ENCODE measurements at places on chromosomes 1 and 21. TPM values are rescaled to one million over a fixed set of nuclear protein-coding genes. Genes with fewer than 3 reads are reported as not detected.

GRCh38 chr1:234956821-234957329 lies 171.8 kb downstream of the TOMM20 start:
- no peaks in the 10 kb centered on the region for H3K27me3 ChIP-seq
- peaks cover 6% of the 10 kb centered on the region for H3K4me1 ChIP-seq
- DNase-seq = no peak
- no peak overlapping the region for H3K4me3 ChIP-seq

DNA sequence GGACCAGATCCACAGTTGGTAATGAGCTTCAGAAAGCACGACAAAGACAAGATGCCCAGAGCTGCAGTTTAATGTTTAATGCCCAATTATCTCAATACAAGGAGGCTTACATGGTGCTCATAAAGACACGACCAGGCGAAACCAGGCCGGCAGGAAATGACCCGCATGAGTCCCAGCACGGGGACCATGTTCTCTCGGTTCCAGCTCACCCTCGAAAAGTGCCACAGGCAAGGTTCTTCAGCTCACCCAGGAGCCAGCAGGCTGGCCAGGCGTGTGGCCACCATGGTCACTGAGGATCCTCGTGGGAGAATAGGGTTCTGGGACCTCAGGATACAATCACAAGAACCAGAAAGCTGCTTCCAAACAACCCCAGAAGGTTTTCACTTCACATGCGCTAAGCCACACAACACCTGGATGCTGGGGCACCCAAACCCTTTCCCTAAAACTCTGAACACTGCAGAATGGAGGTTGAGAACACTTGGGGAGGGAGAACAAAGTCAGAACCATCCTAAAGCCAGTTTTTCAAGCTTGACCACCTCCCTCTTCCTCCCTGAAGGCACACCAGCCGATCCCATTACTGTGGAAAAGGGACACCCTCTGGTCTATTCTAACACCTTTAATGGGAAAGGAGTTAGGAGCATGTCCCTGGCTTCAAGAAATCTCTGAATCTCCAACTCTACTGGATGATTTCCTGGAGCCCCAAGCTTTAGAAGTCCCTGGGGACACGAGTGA lies 22.6 kb upstream of the ASAP3 start:
- DNase-seq = no peak
- no peak overlapping the region for H3K27ac ChIP-seq
- H3K36me3 ChIP-seq = peaks cover 4% of the 10 kb centered on the region
- H3K4me3 ChIP-seq = no peak overlapping the region

The SRSF10 gene
- 194 TPM for total RNA-seq

GRCh38 chr1:21332554-21333311 lies 42.5 kb upstream of the ECE1 start:
- H3K27me3 ChIP-seq = no peaks in the 10 kb centered on the region
- no peaks in the 10 kb centered on the region for H3K36me3 ChIP-seq
- H3K4me1 ChIP-seq = peaks cover 38% of the 10 kb centered on the region
- DNase-seq = no peak
- H3K27ac ChIP-seq = no peak overlapping the region

DNA sequence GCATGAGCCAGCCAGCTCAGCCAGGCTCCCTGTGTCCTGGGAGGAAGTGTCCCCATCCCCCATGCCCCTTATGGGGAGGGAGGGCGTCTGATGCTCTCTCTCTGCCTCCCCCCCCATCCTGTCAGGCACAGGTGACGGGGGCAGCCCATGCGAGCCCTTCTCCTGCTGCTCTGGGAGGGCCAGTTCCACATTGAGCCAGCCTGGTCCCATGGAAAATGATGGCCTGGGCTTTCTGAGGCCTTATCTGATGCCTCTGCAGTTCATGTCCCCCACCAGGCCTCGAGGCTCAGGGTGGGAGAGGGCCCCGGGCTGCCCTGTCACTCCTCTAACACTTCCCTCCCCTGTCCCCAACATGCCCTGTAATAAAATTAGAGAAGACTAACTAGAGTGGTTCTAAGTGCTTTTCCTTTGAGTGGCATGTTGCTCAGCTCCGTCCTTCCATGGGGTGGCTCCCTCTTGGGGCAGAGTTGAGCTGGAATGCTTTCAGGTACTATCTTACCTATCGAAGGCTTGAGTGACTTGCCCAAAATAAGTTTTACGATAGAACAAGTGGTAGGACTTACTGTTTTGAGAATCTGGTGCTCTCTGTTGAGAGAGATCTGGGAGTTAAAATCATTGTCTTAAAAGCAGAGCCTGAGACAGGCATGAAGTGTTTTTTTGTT lies 1.8 kb upstream of the MTFR1L start:
- H3K36me3 ChIP-seq = no peaks in the 10 kb centered on the region
- no peak for DNase-seq
- H3K4me1 ChIP-seq = peaks cover 12% of the 10 kb centered on the region
- no peak overlapping the region for H3K27ac ChIP-seq

GRCh38 chr1:203913073-203913521 lies 51.7 kb downstream of the SNRPE start:
- DNase-seq = no peak
- H3K27ac ChIP-seq = no peak overlapping the region
- no peaks in the 10 kb centered on the region for H3K36me3 ChIP-seq
- no peaks in the 10 kb centered on the region for H3K27me3 ChIP-seq
- H3K4me3 ChIP-seq = no peak overlapping the region
- H3K4me1 ChIP-seq = no peaks in the 10 kb centered on the region

DNA sequence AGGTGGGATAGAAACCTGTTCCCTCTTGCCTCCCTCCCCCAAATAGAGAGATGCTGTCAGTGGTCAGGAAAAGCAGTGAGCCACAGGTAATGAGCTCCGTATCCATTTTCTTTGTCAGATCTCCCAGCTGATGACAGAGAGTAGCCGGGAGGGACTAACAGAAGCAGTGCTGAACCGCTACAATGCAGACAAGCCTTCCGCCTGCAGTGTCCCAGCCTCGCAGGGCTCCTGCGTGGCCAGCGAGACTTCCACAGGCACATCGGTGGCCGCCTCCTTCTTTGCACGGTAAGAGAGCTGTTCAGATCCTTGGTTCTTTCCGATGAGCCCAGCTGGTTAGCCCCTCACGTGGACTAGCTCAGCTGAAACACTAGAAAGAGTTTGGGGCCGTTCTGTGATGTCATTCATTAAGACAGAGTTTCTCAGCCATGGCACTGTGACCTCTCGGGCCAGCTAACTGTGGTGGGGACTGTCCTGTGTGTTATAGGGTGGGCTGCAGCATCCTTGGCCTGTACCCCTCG lies 264.7 kb downstream of the KIF26B start:
- DNase-seq = no peak
- no peak overlapping the region for H3K27ac ChIP-seq
- H3K27me3 ChIP-seq = no peaks in the 10 kb centered on the region
- H3K36me3 ChIP-seq = no peaks in the 10 kb centered on the region
- H3K4me3 ChIP-seq = no peak overlapping the region

- no peaks in the 10 kb centered on the region for H3K4me1 ChIP-seq
- no peaks in the 10 kb centered on the region for H3K36me3 ChIP-seq
- H3K27ac ChIP-seq = no peak overlapping the region
- H3K27me3 ChIP-seq = no peaks in the 10 kb centered on the region
- no peak for DNase-seq
Observed at GRCh38 chr1:114627107-114627506, 42.7 kb downstream of the DENND2C start.

The DTL gene
- 48.7 TPM for total RNA-seq

- H3K27ac ChIP-seq = no peak overlapping the region
- H3K4me1 ChIP-seq = no peaks in the 10 kb centered on the region
- H3K27me3 ChIP-seq = no peaks in the 10 kb centered on the region
Observed at GRCh38 chr1:81409780-81410274, 390.9 kb upstream of the ADGRL2 start.

DNA sequence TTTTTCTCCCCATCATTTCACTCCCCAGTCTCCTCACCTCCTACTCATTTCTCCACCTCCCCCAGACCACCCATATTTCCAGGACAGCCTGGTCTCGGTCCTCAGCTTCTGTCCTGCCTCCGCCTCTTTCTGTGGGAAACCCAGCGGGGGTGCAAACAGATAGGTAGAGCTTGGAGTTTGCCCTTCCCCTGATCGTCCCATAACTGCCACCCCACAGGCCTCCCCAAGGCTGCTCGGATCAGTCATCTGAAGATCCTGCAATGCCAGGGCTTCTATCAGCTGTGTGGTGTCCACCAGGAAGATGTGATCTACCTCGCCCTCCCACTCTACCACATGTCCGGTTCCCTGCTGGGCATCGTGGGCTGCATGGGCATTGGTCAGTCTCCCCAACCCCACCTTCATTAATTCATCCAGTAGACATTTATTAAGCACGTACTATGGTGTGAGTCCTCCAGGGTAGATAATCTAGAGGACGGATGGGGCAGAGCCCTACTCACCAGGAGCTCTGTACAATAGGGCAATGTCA lies 1.7 kb downstream of the SLC27A3 start:
- H3K4me1 ChIP-seq = no peaks in the 10 kb centered on the region
- peaks cover 11% of the 10 kb centered on the region for H3K36me3 ChIP-seq
- DNase-seq = no peak
- no peak overlapping the region for H3K27ac ChIP-seq

DNA sequence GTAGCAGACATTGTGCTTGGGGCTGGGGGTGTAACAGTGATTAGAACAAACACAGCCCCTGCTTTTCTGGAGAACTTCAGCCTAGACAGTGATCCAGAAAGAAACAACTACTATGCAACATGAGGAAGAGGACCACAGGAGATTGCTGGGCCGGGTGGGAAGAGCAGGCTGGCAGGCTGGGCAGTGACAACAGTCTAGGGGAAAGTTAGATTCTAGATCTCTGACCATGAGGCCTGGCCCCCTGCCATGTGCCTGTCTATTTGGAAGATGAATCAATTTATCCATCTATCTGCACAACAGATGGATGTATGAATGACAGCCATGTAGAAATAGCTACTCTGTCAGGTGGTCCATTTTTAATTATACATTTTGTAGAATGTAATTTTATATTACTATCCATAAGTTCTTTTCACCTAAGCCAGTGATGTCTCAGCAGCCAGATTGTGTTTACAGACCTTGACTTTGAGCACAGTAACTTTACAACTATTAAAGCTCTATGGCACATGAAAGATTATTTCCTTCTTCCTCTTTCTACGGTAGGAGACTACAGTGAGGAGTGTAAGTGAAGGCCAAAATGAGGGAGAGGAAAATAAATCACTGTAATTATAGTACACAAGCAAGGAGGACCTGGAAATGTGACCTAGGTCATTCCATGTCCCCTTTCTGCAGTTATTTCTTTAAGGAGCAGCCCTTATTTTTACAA lies 15.5 kb downstream of the CLIC6 start:
- H3K27ac ChIP-seq = no peak overlapping the region
- H3K4me1 ChIP-seq = no peaks in the 10 kb centered on the region
- DNase-seq = no peak
- no peaks in the 10 kb centered on the region for H3K27me3 ChIP-seq
- H3K36me3 ChIP-seq = no peaks in the 10 kb centered on the region
- no peak overlapping the region for H3K4me3 ChIP-seq

The GBP6 gene
- total RNA-seq = not detected

GRCh38 chr1:26353210-26353859 lies 595 bp downstream of the CRYBG2 start:
- peaks cover 34% of the 10 kb centered on the region for H3K4me1 ChIP-seq
- DNase-seq = no peak
- no peak overlapping the region for H3K27ac ChIP-seq
- H3K36me3 ChIP-seq = no peaks in the 10 kb centered on the region
- no peaks in the 10 kb centered on the region for H3K27me3 ChIP-seq

The WNT2B gene
- 0.90 TPM for total RNA-seq

The DNASE2B gene
- not detected for total RNA-seq

The TEX38 gene
- not detected for total RNA-seq

The BLZF1 gene
- 10.3 TPM for total RNA-seq

The OR2L3 gene
- total RNA-seq = not detected

The DPT gene
- not detected for total RNA-seq

The NGF gene
- total RNA-seq = not detected

GRCh38 chr1:19156676-19157075 lies 53.4 kb downstream of the UBR4 start:
- no peak overlapping the region for H3K4me3 ChIP-seq
- no peak for DNase-seq
- no peak overlapping the region for H3K27ac ChIP-seq
- H3K27me3 ChIP-seq = no peaks in the 10 kb centered on the region
- no peaks in the 10 kb centered on the region for H3K4me1 ChIP-seq

The NUAK2 gene
- 12.9 TPM for total RNA-seq

- no peak overlapping the region for H3K27ac ChIP-seq
- H3K27me3 ChIP-seq = no peaks in the 10 kb centered on the region
Observed at GRCh38 chr1:21090463-21090862, 86.2 kb downstream of the EIF4G3 start.

The ZRANB2 gene
- 103 TPM for total RNA-seq

The PCBP3 gene
- 6.3 TPM for total RNA-seq

DNA sequence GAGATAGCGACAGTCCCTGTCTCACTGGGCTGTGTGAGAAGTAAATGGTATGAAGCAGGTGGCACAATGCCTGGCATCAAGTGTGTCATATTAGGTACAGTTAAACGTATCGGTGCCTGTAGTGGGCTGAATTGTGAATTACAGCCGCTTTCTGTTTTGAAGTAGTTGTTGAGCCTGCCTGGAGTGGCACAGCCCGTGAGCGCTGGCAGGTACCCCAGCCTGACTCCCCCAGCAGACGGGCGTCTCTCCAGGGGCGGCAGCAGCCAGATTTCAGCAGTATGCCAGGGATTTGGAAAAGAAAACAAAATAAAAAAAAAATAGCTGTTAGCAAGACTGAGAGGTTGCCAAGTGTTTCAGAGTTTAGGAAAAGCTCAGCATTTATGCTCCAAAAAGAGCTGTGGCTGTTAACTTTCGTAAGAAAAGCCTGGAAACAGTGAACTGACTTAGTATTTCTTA lies 26.6 kb upstream of the GPR153 start:
- no peaks in the 10 kb centered on the region for H3K36me3 ChIP-seq
- no peak overlapping the region for H3K27ac ChIP-seq
- no peaks in the 10 kb centered on the region for H3K27me3 ChIP-seq
- H3K4me1 ChIP-seq = no peaks in the 10 kb centered on the region

The TMEM81 gene
- total RNA-seq = 5.9 TPM

DNA sequence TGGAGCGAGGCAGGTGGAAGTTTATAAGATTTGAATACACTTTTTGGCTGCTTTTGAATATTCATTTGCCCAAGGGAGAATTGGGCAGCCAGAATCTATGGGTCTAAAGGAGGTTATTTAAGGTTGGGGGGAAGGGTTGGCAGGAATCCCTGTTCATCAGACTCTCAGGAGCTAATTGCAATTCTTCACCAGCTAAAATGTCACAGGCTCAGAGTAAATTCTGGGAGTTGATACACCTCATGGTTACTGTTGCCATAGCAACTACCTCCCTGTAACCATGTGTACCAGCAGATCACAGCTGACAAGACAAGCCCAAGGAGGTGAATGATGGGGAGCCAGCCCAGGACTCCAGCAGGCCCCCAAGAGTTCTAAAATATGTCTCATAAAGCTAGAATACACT lies 75.5 kb downstream of the CAMK2N1 start:
- no peaks in the 10 kb centered on the region for H3K36me3 ChIP-seq
- peaks cover 36% of the 10 kb centered on the region for H3K27me3 ChIP-seq
- DNase-seq = no peak
- H3K27ac ChIP-seq = no peak overlapping the region
- peaks cover 4% of the 10 kb centered on the region for H3K4me1 ChIP-seq

GRCh38 chr1:9869831-9870251 lies 40.2 kb downstream of the CTNNBIP1 start:
- no peak overlapping the region for H3K27ac ChIP-seq
- H3K36me3 ChIP-seq = no peaks in the 10 kb centered on the region
- H3K27me3 ChIP-seq = no peaks in the 10 kb centered on the region
- H3K4me1 ChIP-seq = no peaks in the 10 kb centered on the region
- DNase-seq = no peak
